Activated CD4-positive, CD25-positive, alpha-beta regulatory T cell treated with anti-CD3 and anti-CD28 coated beads, Interleukin-2, amount 50 U/mL, for 72 hours (primary cell): ENCODE measurements at places on chromosomes 13 and 19.

DNA sequence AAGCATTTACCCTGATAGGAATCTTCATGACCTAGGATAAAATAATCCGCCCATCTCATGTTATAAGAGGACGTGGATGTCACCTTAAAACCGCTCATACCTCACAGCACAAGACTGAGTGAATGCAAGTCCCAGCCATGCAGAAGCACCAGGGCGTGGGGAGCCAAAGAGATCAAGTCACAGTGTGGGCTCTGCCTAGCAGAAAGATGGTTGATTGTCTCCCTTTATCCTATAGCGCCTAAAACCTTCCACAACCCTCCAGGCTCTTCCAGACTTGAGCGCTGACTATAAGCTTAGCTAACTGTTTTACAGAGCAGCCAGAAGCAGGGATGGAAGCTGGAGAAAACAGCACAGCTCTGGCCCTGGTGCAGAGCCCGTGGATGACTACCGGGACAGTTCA lies 6.8 kb upstream of the ANKRD10 start:
- no peak for DNase-seq

DNA sequence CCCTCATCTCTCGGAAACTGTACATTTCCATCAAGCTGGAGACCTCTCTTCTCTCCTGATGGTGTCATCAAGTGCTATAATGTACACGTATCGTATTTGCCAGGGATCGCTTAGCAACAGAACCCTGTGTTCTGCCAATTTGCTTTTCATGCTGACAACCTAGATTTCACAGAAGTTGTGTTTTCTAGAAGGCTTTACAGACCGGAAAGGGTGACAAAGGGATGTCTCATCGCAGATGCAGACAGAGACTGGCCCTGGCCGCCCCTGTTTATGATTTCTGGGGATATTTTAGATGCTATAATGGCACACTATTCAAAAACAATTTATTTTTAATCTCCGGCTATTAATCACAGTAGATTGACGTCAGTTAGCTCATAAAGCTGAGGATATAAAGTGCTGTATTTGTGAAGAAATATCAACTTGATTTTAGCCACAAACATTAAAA lies 291.4 kb downstream of the IRS2 start:
- no peak for DNase-seq

DNA sequence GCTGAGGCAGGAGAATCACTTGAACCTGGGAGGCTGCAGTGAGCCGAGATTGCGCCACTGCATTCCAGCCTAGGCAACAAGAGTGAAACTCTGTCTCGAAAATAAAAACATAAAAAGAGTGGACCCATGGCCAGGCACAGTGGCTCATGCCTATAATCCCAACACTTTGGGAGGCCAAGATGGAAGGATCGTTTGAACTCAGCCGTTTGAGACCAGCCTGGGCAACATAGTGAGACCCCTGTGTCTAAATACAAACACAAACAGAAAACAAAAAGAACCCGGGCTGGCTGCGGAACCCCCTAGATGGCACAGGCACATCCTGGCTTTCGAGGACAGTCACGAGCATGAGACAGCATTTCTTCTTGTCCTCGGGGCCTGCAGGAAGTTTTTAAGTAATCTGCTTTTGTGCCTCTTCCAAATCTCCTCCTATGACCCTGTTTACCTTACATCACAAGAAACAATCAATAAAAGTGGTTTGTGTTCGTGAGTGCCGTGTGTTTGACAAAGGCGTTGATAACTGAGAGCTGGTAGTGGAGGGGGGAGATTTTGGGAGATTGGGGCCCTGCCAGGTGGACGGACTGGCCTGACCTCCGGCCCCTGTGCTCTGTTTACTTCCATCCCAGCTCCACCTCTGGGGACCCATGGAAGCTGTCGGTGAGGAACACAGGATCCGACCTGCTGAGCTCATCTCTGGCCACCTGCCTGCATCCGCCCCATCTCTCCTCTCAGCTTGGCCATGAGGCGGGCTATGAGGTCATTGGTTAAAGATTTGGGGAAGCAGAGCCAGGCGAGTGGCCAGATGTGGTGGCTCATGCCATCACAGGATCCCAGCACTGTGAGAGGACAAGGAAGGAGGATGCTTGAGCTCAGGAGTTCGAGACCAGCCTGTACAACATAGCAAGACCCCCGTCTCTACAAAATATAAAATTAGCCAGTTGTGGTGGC lies 5.9 kb upstream of the GDF15 start:
- no peak for DNase-seq

DNA sequence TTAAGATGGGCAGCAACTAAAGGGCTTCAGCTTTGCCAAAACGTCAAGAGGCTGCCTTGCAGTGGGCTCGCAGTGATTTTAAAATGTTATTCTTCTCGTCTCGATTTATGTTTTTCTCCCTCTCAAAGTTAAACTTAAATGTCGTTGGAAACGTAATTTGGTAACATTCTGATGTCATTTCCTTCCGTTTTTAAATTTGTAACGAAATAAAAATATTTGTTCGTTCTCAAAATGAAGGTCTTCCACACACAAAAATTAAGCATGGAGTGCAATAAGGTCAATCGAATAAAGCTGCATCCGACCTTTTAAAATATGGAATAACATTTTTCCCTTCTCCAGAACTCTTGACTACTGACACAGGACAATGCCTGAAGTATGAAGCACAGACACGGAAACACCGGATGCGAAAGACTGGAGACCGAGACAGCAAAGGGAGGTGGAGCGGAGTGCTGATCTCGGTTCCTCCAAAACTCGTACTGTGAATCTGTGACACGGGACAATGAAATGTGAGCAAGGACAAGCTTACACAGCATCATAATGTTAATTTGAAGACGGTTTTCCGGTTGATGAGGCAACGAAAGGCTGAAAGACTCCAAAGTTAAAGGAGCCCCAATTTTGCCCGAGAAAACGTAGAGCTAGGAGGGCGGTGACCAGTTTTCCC lies 850 bp downstream of the MTMR6 start:
- DNase-seq = no peak

GRCh38 chr13:48500652-48501197 lies 32.2 kb downstream of the RCBTB2 start:
- no peak for DNase-seq

- DNase-seq = no peak
These were observed 6.7 kb downstream of the KHSRP start for GRCh38 chr19:6417713-6418561.
